Thymus (tissue), 14 donors: ENCODE measurements at places on chromosomes 16 and 17. TPM values are rescaled to one million over a fixed set of nuclear protein-coding genes. Genes with fewer than 3 reads are reported as not detected.
A peak's percentile ranks its signal among the peaks of the same experiment; 100 is the strongest.

GRCh38 chr16:12837756-12838155 lies 34.1 kb upstream of the CPPED1 start:
- no peak overlapping the region for H3K27ac ChIP-seq
- no peaks in the 10 kb centered on the region for H3K36me3 ChIP-seq
- no peaks in the 10 kb centered on the region for H3K4me1 ChIP-seq
- H3K4me3 ChIP-seq = no peak overlapping the region

DNA sequence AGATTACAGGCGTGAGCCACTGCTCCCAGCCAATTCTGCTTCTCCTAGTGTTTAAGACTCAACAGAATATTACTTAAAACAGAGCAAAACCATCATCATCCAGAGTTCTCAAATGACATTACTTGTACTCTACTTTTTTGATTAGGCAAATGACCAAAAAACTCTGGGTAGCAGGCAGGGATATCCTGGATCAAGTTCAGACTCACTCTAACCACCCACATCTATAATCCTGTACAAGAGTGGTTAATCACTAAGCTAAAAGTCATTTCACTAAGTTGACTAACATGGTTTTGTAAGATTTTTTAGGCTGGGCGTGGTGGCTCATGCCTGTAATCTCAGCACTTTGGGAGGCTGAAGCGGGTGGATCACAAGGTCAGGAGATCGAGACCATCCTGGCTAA lies 6.8 kb downstream of the NAE1 start:
- no peak overlapping the region for H3K27ac ChIP-seq
- no peak for DNase-seq
- no peak overlapping the region for H3K4me3 ChIP-seq
- peaks cover 2% of the 10 kb centered on the region for H3K4me1 ChIP-seq
- no peaks in the 10 kb centered on the region for H3K27me3 ChIP-seq

DNA sequence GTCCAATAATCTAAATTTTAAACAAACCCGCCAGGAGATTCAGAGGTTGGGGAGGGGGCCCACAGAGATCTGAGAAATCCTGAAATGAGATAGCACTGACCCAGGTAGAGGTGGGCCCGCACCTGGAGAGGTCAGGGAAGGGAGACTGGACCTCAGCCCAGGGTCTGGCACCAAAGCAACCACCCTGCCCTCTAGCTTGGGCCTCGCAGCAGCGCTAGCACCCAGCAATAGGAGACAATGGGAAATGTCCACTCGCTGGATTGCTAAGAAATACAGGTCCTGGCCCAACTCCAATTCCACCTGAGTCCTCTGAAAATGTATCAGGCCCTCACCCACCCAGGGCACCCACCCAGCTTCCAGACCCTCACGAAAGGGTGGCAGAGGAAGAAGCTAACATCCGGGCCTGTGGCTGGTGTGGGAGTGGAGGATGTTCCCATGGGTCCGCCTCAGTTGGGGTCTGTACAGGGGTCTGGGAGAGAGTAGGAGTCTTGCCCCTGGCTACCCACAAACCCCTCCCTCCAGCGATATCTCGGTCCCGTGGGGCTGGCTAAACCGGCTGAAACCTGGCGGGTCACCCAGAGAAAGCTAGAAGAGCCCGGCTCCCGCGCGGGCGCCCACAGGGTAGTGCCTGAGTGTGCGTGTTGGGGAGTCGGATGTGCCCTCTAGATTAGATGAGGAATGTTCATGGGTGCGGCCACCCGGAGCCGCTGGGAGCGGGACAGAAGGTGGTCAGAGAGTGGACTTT lies 1.1 kb downstream of the PLLP start:
- DNase-seq = no peak
- H3K27ac ChIP-seq = no peak overlapping the region
- no peaks in the 10 kb centered on the region for H3K36me3 ChIP-seq
- peak overlapping the region; percentile 60 for H3K4me3 ChIP-seq

DNA sequence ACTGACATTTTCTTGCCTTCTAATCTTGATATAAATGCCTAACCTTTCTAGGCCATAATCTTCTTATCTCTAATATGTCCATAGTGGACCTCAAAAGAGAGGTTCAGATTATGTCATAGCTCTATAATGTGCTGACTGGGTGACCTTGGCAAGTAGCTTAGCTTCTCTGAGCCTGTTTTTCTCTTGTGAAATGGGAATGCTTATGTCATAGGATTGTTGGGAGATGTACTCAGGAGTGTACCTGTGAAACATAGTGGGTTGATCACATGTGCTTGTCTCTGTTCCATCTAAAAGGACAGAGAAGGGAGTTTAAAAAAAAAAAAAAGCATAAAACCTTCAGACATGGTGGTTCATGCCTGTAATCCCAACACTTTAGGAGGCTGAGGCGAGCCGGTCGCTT lies 2.4 kb downstream of the MED9 start:
- H3K4me3 ChIP-seq = no peak overlapping the region
- H3K36me3 ChIP-seq = peaks cover 3% of the 10 kb centered on the region
- DNase-seq = no peak
- no peak overlapping the region for H3K27ac ChIP-seq
- H3K4me1 ChIP-seq = peaks cover 68% of the 10 kb centered on the region
- no peaks in the 10 kb centered on the region for H3K27me3 ChIP-seq

- no peaks in the 10 kb centered on the region for H3K36me3 ChIP-seq
- H3K27me3 ChIP-seq = no peaks in the 10 kb centered on the region
- no peak for DNase-seq
- H3K4me3 ChIP-seq = no peak overlapping the region
- H3K4me1 ChIP-seq = peaks cover 3% of the 10 kb centered on the region
These were observed 404.6 kb downstream of the MAF start for GRCh38 chr16:79195938-79196337.

NHLRC4 gene
- 5.5 TPM for total RNA-seq

RNF112 gene
- 0.14 TPM for total RNA-seq

- H3K27ac ChIP-seq = peak overlapping the region; percentile 59
- peaks cover 44% of the 10 kb centered on the region for H3K27me3 ChIP-seq
- peaks cover 96% of the 10 kb centered on the region for H3K4me1 ChIP-seq
- DNase-seq = no peak
These were observed 18.4 kb downstream of the GJD3 start for GRCh38 chr17:40345994-40346764.

DNA sequence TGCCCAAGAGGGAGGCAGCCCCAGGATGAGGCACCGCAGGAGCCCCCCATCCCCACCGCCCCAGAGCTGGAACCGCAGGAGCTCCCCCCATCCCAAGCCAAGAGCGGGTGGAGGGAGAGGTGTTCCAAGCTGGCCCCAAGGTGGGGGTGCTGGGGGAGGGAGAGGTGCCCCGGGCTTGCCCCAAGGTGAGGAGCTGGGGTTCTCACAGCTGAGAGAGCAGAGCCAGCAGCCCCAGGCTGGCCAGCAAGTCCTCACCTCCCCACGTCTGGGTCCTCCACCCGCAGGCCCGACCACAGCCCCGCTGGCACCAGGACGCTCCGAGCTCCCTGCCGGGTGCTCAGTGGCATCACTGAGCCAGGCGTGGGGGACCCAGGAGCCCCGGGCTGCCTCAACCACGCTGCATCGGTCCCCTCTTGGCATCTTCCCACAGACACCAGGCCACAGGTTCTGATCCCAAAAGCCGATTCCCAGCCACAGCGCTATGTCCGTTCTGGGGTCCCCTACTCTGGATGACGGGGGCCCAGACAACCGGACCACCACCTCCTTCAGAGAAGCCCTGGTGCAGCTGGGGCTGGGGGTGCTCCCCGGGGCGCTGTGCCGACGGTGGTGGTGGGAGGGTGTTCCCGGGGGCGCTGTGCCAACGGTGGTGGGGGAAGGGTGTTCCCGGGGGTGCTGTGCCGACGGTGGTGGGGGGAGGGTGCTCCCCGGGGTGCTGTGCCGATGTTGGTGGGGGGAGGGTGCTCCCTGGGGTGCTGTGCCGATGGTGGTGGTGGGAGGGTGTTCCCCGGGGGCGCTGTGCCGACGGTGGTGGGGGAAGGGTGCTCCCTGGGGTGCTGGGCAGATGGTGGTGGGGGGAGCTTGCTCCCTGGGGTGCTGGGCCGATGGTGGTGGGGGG lies 15.4 kb upstream of the WDR45B start:
- H3K36me3 ChIP-seq = no peaks in the 10 kb centered on the region
- no peaks in the 10 kb centered on the region for H3K27me3 ChIP-seq
- no peak for DNase-seq
- no peak overlapping the region for H3K27ac ChIP-seq
- H3K4me1 ChIP-seq = peaks cover under 1% of the 10 kb centered on the region

LPCAT2 gene
- total RNA-seq = 5.2 TPM

NPIPA3 gene
- 0.09 TPM for total RNA-seq

ARHGAP27 gene
- total RNA-seq = 23.1 TPM

HBA1 gene
- total RNA-seq = 222 TPM

RASL10B gene
- 0.76 TPM for total RNA-seq

- no peak overlapping the region for H3K4me3 ChIP-seq
- H3K4me1 ChIP-seq = peaks cover 41% of the 10 kb centered on the region
- no peaks in the 10 kb centered on the region for H3K36me3 ChIP-seq
- DNase-seq = no peak
These were observed 31.1 kb upstream of the CCR7 start for GRCh38 chr17:40596261-40596919.

GRCh38 chr16:72725643-72726042 lies 322.3 kb downstream of the ZFHX3 start:
- no peak for DNase-seq
- H3K27me3 ChIP-seq = no peaks in the 10 kb centered on the region
- no peak overlapping the region for H3K27ac ChIP-seq
- H3K4me1 ChIP-seq = no peaks in the 10 kb centered on the region

DNA sequence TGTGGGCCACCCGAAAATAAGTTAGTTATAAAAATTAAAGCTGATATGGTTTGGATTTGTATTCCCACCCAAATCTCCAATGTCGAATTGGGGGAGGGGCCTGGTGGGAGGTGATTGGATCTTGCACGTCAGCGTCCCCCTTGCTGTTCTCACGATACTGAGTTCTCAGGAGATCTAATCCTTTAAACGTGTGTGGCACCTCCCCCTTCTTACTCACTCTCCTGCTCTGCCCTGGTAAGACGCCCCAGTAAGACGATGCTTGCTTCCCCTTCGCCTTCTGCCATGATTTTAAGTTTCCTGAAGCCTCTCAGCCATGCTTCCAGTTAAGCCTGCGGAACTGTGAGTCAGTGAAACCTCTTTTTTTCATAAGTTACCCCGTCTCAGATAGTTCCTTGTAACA lies 35.4 kb downstream of the SYCE1L start:
- H3K27ac ChIP-seq = no peak overlapping the region
- DNase-seq = no peak
- no peaks in the 10 kb centered on the region for H3K4me1 ChIP-seq
- no peak overlapping the region for H3K4me3 ChIP-seq
- peaks cover 2% of the 10 kb centered on the region for H3K27me3 ChIP-seq
- H3K36me3 ChIP-seq = no peaks in the 10 kb centered on the region

DNA sequence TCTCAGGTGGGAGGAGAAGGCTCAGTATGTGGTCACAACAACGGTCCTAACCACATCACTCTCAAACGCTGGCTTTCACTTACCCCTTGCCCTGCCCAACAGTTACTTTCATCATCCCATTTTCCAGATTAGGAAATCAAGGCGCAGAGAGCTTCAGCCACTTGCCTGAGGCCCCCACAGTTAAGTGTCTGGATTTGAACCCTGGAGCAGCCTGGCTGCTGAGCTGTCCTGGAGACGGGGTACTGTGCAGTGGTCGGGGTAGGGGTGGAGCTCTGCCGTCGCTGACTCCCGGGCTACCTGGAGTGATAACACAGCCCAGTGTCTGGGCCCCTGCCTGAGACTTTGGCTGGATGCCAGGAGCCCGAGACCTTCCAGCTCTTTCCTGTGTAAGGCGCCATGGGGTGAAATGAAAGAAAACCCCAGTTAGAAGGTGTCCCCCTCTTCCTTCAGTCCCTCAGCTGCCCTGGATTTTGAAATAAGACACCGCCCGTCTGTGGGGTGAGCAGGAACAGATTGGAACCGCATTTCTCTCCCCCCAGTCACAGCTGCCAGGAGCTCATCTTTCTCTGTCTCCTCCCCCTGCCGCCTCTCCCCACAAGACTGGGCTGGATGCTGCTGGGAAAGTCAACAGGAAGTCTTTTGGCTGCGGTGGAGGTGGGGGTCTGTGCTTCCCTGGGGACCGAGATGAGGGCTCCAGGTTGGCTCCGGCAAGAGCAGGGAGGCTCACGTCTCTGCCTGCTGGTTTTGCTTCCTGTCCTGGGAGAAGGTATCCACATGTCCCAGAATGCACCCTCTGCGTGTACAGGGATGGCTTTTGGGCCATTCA lies 280.2 kb downstream of the SEC14L1 start:
- H3K36me3 ChIP-seq = peaks cover 56% of the 10 kb centered on the region
- peak overlapping the region; percentile 86 for H3K27ac ChIP-seq
- H3K4me1 ChIP-seq = peaks cover 96% of the 10 kb centered on the region

DNA sequence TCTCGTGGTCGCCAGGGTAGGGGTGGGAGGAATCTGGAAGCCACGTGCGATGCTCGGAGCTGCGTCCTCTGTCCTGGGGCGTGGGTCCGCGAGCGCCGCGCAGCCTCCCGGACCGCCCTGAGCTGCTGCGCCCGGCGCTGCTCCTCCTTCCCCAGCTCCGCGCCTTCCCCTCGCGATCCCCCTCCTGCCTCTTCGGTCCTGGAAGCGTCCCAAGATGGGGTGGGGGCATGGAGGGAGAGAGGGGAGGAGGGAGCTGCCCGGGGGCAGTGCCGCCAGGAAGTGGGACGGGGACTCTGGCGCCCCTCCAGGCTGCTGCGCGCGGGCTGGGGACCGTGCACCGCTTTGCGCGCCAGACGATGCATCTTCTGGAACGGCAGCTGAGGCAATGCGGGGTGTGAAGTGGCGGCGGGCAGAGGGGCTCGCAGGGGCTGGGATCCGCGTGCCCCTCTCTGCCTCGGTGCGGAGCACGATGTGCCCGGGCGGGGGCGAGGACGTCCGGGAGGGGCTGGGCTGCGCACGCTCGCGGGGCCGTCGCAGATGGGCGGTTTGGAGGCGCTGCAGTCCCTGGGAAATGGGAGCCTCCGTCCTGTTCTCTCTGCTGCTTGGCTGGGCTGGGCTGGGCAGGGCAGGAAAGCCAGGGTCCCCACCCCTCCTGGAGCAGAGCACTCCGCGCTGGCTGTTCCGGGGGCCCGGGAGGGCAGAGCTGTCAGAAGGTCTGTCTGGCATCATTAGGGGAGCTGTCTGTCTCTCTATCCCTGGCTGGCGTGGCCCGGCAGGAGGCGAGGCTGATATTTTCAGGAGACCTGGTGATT lies 388.0 kb downstream of the SEC14L1 start:
- H3K36me3 ChIP-seq = no peaks in the 10 kb centered on the region
- peaks cover 8% of the 10 kb centered on the region for H3K4me1 ChIP-seq
- H3K27ac ChIP-seq = no peak overlapping the region
- DNase-seq = no peak
- H3K27me3 ChIP-seq = peaks cover 42% of the 10 kb centered on the region

- peaks cover 16% of the 10 kb centered on the region for H3K4me1 ChIP-seq
- H3K36me3 ChIP-seq = no peaks in the 10 kb centered on the region
- no peak overlapping the region for H3K4me3 ChIP-seq
- H3K27ac ChIP-seq = no peak overlapping the region
These were observed 10.7 kb upstream of the CBX4 start for GRCh38 chr17:79849953-79850352.

ZG16 gene
- 0.09 TPM for total RNA-seq

- no peaks in the 10 kb centered on the region for H3K27me3 ChIP-seq
- no peaks in the 10 kb centered on the region for H3K4me1 ChIP-seq
- H3K36me3 ChIP-seq = no peaks in the 10 kb centered on the region
- DNase-seq = no peak
- H3K27ac ChIP-seq = no peak overlapping the region
- no peak overlapping the region for H3K4me3 ChIP-seq
These were observed 46.7 kb downstream of the MAP2K6 start for GRCh38 chr17:69460963-69461922.
